Mononuclear cell (primary cell): ENCODE measurements at places on chromosomes 13 and 19. TPM values are rescaled to one million over a fixed set of nuclear protein-coding genes. Genes with fewer than 3 reads are reported as not detected.

Gene CGB5
- total RNA-seq, result not detected

Gene PROZ
- 0.10 TPM for total RNA-seq

Gene NLRP7
- total RNA-seq, result 0.10 TPM

Gene DMRTC2
- not detected for total RNA-seq

Gene PLPPR3
- total RNA-seq, result not detected

Gene RGL3
- total RNA-seq, result not detected

Gene CNN1
- total RNA-seq, result 0.52 TPM

Gene PCDH20
- not detected for total RNA-seq
